Kidney capillary endothelial cell (primary cell): ENCODE measurements at places on chromosomes 1 and 21.

GRCh38 chr1:208243527-208243966, 637 bp downstream of the PLXNA2 start:
- DNase-seq: no peak

DNA sequence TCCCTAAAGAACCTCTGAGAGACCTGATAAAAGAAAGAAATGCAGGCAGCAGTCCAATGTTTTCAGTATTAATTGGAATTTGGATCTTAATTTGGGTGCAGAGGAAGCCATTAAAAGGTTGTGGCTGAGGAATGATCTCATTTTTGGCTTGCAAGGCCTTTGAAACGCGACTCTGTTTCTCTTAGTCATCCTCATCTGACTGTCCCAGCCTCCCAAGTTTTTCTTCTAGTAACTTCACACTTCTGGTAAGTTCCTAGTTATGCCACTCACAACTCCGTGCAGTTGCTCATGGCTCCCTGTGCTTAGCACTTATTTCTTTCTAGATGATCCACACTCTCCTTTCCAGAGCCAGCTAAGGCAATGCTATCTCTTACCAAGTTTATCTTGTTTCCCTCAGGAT, 147.4 kb upstream of the USP24 start:
- DNase-seq: no peak

DNA sequence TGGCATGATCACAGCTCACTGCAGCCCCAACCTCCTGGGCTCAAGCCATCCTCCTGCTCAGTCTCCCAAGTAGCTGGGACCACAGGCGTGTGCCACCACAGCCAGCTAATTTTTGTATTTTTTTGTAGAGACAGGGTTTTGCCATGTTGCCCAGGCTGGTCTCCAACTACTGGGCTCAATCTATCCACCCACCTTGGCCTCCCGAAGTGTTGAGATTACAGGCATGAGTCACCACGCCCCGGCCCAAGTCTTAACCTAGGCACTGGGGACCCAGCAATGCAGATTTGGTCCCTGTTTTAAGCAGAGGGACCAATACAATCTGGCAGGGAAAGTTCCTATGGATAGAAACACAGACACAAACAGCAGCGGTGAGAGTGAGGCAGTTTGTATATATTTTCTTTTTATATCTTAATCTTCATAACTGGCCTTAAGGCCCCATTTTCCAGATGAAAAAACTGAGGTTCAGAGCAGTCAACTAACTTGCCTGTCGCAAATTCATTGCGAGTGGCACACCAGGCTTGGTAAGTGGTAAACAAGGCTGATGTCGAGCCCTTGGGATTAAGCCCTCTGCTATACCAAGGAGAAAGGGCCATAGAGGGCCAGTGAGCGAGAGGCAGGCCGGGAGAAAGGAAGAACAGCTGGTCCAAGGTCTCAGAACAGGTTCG, 77.8 kb upstream of the TINAGL1 start:
- no peak for DNase-seq

- DNase-seq: no peak
These were observed 84.3 kb downstream of the OLFML3 start for GRCh38 chr1:114063544-114063943.
